ENCODE measurements at places on chromosomes 7 and 10.

- no peaks in the 10 kb centered on the region for H3K36me3 ChIP-seq
- H3K27ac ChIP-seq, result no peak overlapping the region
- H3K4me1 ChIP-seq, result peaks cover 11% of the 10 kb centered on the region
- H3K27me3 ChIP-seq, result no peaks in the 10 kb centered on the region
These were observed 49.1 kb downstream of the LHPP start for GRCh38 chr10:124510759-124511158.

DNA sequence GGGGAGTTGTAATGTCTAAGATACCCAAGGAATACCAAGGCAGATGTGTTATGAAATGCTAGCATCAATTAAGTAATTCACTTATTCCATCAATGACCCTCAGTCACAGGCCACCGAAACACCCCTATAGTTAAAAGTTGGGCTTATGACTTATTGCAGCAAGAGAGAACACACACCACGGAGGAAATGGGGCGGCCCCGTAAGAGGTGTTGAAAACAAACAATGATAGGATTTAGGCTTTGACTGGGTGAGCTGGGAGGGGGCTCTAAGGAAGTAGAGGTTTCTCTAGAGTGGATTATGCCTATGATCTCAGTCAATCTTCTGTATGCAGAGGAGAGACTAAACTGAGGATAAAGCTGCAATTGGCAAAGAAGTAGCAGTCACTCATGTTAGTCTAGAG lies 45.4 kb upstream of the PRKCQ start:
- peaks cover 13% of the 10 kb centered on the region for H3K36me3 ChIP-seq
- H3K4me1 ChIP-seq, result peaks cover 9% of the 10 kb centered on the region
- no peaks in the 10 kb centered on the region for H3K27me3 ChIP-seq

DNA sequence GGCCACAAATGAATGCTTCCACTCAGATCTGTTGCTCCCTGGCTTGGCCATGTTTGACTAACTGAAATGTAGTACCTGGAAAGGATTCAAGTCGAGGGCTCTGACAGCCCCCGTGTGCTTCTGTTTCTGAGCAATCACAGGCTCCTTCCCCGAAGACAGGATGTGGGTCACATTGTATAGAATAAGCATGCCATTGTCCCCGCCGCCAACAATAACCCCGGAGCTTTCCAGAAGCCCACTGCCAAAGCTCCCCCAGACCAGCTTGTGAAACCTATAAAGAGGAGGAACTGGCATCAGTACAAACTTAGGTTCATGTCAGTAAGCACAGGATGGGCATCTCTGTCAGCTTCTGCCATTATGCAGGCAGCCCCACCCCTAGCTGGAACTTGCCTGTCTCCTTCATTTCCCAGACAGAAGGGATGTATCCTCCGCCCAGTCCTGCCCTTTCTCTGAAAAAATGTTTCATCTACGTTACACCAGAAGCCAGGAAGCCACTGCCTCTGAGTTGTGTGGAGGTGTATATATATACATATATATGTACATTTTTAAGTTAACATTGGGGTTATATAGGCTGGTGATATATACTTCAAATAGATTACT lies 10.3 kb downstream of the SEC31B start:
- H3K36me3 ChIP-seq, result peaks cover 75% of the 10 kb centered on the region
- peak; percentile 89 for DNase-seq
- H3K4me1 ChIP-seq, result peaks cover 84% of the 10 kb centered on the region
- H3K4me3 ChIP-seq, result peak overlapping the region; percentile 78
- H3K27me3 ChIP-seq, result no peaks in the 10 kb centered on the region

GRCh38 chr7:18566829-18567228 lies 71.3 kb downstream of the HDAC9 start:
- no peaks in the 10 kb centered on the region for H3K27me3 ChIP-seq
- no peaks in the 10 kb centered on the region for H3K36me3 ChIP-seq
- DNase-seq, result no peak
- H3K4me1 ChIP-seq, result no peaks in the 10 kb centered on the region

GRCh38 chr7:30224511-30225062 lies 59.8 kb upstream of the ZNRF2 start:
- peaks cover 4% of the 10 kb centered on the region for H3K4me1 ChIP-seq
- H3K27ac ChIP-seq, result no peak overlapping the region
- H3K36me3 ChIP-seq, result no peaks in the 10 kb centered on the region
